ENCODE measurements at places on chromosomes 7 and 10.
A peak's percentile ranks its signal among the peaks of the same experiment; 100 is the strongest.

- DNase-seq = no peak
Observed at GRCh38 chr10:6964543-6964942, 384.5 kb upstream of the PRKCQ start.

- no peak for DNase-seq
Observed at GRCh38 chr10:130935128-130935439, 376.4 kb downstream of the TCERG1L start.

GRCh38 chr10:29734962-29735627, 100.3 kb upstream of the SVIL start:
- peak; percentile 15 for DNase-seq

- DNase-seq = no peak
Observed at GRCh38 chr7:101598422-101598985, 30.6 kb downstream of the MYL10 start.

DNA sequence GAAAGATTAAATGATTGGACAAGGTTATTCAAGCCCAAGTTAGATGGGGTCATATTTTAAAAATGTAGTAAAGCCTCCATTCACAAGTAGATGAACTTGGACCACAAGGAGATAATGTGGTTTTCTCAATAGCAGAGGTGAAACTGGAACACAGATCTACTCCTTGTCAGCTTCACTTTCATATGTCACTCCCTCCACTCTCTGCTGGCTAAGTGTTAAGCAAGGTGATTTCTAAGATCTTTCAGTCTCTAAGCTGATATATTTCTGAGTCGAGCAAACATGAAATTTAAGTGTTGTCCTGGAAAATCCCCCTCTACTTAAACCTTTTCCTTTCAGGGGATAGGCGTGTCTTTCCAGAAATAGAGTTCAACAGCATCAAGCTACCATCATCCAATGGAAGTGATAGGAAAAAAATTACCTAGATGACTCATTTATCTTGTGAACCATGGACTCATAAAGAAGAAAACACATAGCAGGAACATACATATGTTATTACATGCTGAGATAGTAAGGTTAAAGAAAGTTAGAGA, 275.0 kb downstream of the PTEN start:
- no peak for DNase-seq

- DNase-seq = no peak
Observed at GRCh38 chr7:17105701-17106100, 192.8 kb upstream of the AHR start.

GRCh38 chr7:90931986-90932916, 332.0 kb upstream of the FZD1 start:
- DNase-seq = no peak

GRCh38 chr7:67407392-67408071, 410.9 kb downstream of the TYW1 start:
- no peak for DNase-seq

DNA sequence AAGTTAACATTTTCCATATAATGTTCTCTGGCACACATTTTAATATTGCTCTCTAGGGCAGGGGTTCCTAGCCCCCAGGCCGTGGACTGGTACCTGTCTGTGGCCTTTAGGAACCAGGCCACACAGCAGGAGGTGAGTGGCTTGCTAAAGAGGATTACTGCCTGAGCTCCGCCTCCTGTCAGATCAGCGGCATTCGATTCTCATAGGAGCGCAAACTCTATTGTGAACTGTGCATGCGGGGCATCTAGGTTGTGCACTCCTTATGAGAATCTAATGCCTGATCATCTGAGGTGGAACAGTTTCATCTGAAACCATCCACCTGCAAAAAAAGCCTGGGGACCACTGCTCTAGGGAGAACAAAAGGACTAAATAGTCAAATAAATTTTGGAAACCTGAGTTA, 65.7 kb downstream of the EXOC6 start:
- DNase-seq = no peak

- no peak for DNase-seq
Observed at GRCh38 chr7:116970238-116970910, 17.1 kb downstream of the ST7 start.

- no peak for DNase-seq
Observed at GRCh38 chr7:47518827-47519226, 63.1 kb downstream of the TNS3 start.

DNA sequence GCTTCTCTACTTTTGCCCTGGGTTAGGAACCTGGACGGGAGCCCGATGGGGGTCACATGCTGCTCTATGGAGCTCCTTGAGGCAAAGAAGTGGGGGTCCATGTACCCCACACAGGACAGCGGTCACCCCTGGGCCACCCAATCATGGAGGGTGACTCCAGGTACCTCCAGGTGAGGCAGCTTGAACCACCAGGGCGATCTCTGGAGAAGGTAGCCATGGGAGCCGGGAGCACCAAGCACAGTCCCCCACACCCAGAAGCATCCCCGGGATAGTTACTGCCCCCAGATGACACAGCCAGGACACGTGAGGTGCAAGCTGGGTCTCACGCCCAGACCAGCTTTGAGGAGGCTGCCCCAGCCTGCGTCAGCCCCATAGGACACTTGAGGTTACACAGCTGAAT, 58.4 kb downstream of the C10orf143 start:
- DNase-seq = no peak

DNA sequence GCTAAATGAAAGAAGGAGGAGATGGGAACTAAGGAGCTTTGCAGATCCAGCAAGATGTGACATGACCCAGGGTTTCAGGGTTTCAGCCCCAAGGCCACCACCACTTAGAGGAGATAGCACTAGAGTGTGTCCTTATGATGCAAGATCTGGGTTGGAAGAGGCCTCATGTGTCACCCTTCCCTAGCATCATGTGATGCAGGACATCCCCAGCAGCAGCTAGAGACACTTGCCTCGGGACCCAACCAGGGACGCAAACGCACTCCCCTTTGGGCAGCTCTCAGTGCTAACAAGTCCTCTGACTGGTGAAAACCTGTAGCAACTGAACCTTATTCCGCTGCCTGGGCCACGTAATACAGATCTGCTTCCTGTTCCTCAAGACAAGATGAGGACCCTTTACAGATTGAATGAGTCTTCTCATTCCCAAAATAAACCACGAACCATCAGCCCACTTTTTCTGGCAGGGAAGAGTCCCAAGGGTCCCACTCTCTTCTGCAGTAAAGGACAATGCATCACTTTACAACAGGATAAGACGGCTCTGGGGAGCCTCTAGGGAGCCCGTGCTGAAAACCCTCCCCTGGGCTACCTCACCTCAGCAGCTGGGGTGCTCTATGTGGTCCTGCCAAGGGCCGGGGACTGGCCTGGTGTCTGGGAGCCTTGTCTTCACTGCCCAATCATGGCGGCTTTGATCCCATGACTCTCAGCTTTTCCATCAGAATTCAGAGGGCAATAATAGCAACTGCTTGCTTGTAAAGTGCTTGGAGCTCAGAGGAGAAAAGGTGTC, 44.8 kb upstream of the GDF10 start:
- no peak for DNase-seq

DNA sequence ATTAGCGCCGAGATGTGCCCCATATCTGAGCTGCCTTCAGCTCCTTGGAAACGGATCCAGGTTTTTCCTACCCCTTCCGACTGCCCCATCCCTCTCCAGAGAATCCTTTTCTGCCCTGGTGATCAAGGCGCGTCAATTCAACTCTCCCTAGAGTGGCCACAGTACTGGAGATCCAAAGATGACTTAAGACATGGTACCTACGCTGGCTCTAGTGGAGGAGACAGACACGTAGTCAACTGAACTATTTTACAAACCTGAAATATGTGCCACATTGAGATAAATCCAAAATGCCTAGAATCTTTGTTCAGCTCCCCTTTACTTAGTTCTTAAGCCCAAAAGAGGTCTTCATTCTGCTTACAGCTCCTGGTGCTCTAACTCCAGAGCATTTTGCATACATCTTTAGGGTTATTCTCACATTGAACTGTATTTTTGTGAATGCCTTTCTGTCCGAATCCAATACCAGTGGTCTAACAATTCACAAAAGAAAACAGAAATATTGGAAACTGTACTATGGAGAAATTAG, 444 bp upstream of the TNPO3 start:
- no peak for DNase-seq

- no peak for DNase-seq
Observed at GRCh38 chr10:112375721-112376395, 1.9 kb downstream of the ACSL5 start.

DNA sequence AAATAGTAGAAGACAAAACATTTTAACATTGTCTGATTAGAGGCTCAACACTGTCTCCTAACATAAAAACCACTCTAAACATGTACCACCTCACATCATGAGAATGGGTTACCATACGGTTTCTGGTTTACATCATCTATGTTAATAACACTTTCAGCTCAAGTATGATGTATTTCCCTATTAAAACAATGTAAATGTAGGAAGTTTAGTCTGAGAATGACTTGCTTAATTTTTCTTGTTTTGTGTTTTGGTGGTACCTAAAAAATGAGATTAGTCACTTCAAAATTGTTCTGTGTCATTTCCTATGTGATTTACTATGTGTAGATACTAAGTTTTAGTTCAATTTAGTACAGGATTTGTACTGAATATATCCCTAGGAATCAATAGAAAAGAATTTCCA, 195.8 kb upstream of the SEMA3C start:
- DNase-seq = no peak

GRCh38 chr7:41774966-41775365, 72.1 kb upstream of the INHBA start:
- DNase-seq = no peak

GRCh38 chr7:151008511-151009323, 15.6 kb downstream of the ATG9B start:
- DNase-seq = peak; percentile 57

DNA sequence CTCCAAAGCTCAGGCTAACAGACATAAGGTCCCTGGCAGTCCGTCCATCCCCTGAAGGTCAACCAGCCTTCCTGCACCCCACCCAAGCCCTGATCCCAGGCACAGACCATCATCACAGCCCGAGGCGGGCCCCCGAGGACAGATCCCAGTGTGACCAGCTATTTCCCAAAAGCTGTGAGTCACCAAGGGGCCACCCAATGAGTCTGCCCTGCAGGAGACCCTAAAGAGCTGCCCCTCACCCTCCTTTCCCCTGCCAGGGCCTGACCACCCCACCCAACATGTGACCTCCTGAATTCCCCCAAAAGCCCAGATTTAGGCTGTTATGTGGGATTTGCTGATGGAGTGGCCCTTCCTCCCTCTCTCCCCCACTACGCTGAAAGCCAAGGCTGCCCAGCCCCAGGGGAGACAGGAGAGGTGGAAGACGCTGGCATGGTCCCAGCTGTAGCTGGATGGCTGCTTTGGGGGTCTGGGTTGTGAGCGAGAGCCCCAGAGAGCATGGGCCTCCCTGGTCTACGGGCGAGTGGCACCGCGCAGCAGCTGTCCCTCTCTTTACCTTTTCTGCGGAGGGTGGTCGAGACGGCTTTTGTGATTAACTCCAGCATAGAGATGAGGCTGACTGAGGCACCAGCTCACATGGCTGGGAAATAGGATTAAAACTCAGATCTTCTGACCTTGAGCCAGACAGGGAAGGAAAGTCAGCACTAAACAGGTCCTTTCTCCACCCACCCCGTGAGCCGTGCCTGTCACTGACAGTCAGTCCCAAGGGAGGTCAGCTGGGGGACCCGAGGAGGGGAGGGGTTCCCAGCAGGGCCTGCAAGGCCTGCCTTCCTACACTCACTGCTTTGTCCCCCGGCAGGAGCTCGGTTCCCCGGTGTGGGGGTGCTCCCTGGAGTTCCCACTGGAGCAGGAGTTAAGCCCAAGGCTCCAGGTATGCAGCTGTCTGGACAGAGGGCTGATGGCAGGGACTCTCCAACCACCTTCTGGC, 16.7 kb downstream of the ELN start:
- no peak for DNase-seq

- DNase-seq = no peak
Observed at GRCh38 chr10:37895674-37896073, 38.3 kb upstream of the ZNF248 start.

- no peak for DNase-seq
Observed at GRCh38 chr10:21888959-21889358, 114.6 kb downstream of the DNAJC1 start.

GRCh38 chr10:15313047-15313446, 58.0 kb downstream of the FAM171A1 start:
- DNase-seq = no peak

GRCh38 chr10:6130848-6131470, 42.1 kb downstream of the RBM17 start:
- DNase-seq = no peak

DNA sequence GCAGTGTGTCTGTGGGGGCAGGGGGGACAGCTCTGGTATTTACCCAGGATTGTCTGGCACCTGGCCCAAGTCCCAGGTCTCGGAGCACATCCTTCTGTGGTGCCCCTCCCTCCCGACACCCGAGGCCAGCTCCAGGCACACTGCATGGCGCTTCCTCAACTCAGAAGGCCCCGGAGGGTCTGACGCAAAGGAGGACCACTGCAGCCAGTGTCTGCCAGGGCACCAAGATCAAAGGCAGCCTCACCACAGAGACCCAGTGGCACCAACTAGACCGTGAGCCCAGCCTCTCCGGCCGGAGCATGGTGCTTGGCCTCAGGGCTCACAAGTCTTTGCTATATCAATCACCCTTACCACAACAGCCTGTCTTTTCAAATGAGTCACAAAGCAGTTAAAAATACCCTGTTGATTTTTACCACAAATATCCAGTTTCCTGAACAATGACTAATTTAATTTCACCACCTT, 99.3 kb upstream of the DDC start:
- DNase-seq = no peak

DNA sequence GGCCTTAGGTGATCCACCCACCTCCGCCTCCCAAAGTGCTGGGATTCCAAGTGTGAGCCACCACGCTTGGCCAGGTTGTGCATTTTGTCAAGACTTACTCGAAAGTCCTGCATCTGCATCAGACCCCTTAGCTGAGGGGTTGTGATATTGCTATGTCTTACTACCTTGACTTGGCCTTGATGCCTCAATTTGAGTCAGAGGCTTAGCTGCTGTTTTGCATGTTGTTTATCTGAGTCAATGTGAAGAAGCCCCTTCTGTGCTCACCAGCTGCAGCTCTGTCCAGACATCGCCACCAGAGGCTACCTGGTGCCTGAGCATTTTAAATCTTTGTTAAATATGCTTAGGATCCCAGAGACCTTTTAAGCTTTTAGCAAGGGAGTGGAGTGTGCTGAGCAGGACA, 18.1 kb downstream of the UBE2D4 start:
- DNase-seq = no peak

- no peak for DNase-seq
Observed at GRCh38 chr7:87013840-87014190, 45.6 kb downstream of the ELAPOR2 start.

GRCh38 chr10:129810-130209, 5.4 kb upstream of the ZMYND11 start:
- DNase-seq = no peak

- DNase-seq = no peak
Observed at GRCh38 chr7:465710-466400, 53.8 kb downstream of the PDGFA start.

Measured in stimulated activated CD4-positive, alpha-beta T cell treated with anti-CD3 and anti-CD28 coated beads, Interleukin-1b, Interleukin-23, amount 100 ng/mL, for 1 hour (primary cell).